ENCODE measurements at places on chromosomes 12 and 14.

DNA sequence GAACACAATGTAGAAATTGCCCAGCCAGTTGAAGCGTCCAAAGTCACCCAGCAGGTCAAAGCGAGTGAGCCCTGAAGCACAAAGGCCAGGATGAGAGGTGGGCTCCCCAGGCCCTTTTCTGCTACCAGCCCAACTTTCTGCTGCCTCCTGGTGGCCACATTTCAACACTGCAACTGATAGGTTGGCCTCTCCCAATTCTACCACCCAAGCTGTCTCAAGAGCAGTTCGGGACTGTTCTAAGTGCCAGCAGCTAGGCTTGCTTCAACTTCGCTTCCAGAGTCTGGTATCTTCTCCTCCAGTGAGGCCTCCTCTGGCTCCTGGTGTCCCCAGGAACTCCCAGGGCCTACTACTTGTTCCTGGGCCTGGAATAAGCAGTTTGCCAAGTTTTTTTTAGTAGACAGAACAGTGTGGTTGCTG is 3.4 kb upstream of the DHH start:
- no peak for DNase-seq

- DNase-seq: peak; percentile 43
These were observed 25.0 kb downstream of the NTF3 start for GRCh38 chr12:5456906-5457305.

DNA sequence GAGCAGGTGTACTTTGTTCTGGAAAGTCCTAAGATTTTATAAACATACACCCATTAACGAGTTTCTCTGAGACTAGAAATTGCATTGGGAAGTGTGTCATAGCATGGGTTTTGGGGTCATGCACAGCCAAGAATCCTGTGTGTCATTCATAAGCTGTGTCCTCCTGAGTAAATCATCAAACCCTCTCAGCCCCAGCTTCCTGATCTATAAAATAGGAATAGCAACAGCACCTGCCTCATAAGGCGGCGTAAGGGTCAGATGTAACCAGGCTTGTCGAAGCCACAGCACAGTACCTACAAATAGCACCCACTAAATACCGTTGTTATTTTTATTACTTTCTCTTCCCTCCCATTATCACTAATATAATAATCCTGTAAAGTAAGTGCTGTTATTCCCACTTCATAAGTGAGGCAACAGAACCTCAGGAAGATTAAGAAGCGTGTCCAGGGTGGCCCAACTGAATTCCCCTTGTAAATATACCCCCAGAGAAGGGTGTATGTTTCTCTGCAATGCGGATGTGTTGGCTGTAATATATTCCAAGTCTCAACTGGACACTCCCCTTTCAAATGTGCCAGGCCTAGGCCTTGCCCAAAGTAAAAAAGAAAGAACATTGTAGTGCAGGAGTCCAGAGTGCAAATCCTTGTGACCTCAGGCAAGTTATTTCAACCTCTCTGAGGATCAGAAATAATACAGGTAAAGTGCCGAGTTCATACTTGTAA is 188.3 kb upstream of the BCL2L14 start:
- peak; percentile 38 for DNase-seq

GRCh38 chr12:52650520-52651081 is 1.4 kb downstream of the KRT2 start:
- DNase-seq: no peak

GRCh38 chr12:131542351-131542750 is 168.5 kb upstream of the SFSWAP start:
- DNase-seq: no peak

- no peak for DNase-seq
These were observed 55.2 kb downstream of the GALNT4 start for GRCh38 chr12:89469361-89469760.

GRCh38 chr14:30607156-30607780 is 14.9 kb upstream of the SCFD1 start:
- DNase-seq: no peak

GRCh38 chr12:62971769-62972525 is 37.0 kb upstream of the PPM1H start:
- no peak for DNase-seq

- no peak for DNase-seq
These were observed 310.2 kb downstream of the GLT1D1 start for GRCh38 chr12:129163461-129163860.

- no peak for DNase-seq
These were observed 34.6 kb downstream of the HECTD4 start for GRCh38 chr12:112347581-112347982.

- DNase-seq: no peak
These were observed 17.4 kb downstream of the RASAL1 start for GRCh38 chr12:113118142-113118541.

- DNase-seq: peak; percentile 86
These were observed 8.4 kb downstream of the GPRC5A start for GRCh38 chr12:12899530-12900380.

DNA sequence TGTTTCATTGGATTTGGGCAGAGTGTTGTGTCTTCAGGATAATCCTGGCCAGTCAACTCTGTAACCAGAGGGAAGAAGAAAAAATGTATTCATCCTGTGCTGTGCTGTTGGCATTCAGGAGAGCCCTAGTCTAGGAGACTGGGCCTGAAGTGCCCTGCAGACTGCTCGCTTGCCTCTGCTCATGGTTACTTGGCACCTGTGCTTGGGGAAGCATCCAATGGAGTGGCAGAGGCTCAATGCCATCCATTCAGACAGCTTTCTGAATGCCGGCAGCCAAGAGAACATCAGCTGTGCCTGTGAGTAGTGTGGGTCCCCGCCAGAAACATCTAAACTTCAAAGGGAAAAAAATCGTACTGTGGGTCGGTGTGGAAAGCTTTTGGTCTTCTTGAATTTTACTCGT is 124.2 kb downstream of the SRGAP1 start:
- DNase-seq: no peak

DNA sequence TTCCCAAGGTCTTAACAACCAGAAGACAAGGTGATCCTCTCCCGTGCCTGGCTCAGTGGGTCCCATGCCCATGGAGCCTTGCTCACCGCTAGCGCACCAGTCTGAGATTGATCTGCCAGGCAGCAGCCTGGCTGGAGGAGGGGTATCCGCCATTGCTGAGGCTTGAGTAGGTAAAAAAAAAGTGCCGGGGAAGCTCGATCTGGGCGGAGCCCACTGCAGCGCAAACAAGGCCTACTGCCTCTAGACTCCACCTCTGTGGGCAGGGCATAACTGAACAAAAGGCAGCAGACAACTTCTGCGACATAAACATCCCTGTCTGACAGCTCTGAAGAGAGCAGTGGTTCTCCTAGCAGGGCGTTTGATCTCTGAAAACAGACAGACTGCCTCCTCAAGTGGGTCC is 104.0 kb downstream of the C14orf39 start:
- DNase-seq: no peak

DNA sequence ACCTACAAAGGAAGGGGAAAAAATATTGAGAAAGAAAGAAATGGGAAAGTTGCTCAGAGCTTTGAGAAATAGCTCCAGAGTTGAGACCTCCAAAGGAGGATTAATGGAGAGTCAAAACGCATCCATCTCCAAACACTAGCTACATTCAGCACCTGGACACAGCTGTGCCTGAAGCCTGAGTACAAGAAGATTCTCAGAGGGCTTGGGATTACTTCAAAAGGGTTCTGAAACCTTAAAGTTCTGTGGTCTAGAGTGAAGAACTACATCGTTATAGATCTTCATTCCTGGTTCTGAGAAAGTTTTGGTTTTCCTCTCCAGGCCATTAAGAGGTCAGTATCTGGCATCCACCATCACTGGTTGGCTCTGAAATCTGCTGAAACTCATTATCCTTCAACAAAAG is 10.5 kb upstream of the TMED10 start:
- DNase-seq: no peak

GRCh38 chr12:114935658-114936057 is 251.7 kb upstream of the TBX3 start:
- DNase-seq: peak; percentile 9

DNA sequence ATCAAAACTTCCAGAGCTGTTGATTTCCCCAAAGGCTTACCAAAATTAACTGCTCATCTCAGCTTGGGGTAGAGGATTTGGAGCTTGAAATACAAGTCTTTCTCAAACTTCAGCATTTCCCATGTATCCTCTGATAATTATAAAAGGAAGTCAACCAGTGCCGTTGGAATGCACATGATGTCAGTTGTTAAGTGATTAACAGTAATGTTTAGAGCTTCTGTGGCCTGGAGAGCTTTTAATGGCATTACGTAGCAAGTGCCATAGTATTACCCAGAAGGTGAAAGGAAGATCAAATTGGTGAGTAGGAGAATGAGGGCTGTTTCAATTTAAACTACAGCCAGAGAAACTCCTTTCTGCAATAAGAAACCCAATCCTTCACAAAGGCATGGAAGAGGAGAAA is 62.5 kb upstream of the PTPRR start:
- no peak for DNase-seq

DNA sequence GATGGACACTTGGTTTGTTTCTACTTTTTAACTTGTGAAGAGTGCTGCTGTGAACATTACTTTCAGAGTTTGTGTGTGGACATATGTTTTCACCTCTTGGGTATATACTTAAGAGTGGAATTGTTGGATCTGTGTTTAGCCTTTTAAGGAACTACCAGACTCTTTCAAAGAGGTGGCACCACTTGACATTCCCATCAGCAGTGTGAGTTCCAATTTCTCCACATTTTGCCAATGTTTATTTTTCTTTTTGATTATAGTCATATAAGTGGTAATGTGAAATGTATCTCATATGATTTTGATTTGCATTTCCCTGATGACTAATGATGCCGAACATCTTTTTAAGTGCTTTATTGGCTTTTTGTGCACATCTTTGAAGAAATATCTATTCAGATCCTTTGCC is 44.8 kb downstream of the ARHGAP5 start:
- no peak for DNase-seq

- DNase-seq: peak; percentile 87
These were observed 1.5 kb downstream of the PRDM4 start for GRCh38 chr12:107759410-107759809.

DNA sequence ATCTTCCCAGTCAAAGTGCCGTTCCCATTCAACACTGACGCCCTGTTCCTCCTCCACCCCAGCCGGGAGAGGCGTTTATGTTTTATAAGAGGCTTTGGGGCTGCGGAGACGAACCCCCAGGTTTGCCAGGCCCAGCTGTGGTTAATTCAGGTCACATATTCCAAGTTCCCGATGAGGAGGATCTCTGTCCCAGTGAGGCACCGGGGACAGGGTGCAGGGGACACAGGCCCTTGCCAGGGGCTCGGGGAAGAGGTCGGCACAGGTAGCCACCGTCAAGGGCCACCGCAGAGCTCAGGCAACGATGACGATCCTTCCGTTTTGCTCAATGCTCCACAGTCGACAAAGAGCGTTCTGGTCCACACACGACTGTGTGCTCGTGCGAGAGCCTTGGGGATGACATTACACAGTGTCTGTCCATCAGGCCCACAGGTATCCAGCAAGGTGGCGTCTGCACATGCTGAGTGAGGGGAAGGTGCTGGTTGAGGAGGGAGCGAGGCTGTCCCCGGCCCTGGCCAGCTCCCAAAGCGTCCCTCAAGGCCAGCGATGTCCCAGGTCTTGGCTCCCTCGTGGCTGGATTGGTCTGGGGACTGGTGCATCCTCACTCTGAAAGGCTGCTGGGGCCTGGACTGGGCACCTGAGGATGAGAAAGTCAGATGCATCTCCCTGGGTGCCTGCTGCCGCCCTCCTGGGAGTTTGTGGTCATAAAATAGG is 189.2 kb upstream of the C14orf180 start:
- DNase-seq: no peak

- peak; percentile 87 for DNase-seq
These were observed 50.6 kb upstream of the GALNT9 start for GRCh38 chr12:132379996-132380395.

DNA sequence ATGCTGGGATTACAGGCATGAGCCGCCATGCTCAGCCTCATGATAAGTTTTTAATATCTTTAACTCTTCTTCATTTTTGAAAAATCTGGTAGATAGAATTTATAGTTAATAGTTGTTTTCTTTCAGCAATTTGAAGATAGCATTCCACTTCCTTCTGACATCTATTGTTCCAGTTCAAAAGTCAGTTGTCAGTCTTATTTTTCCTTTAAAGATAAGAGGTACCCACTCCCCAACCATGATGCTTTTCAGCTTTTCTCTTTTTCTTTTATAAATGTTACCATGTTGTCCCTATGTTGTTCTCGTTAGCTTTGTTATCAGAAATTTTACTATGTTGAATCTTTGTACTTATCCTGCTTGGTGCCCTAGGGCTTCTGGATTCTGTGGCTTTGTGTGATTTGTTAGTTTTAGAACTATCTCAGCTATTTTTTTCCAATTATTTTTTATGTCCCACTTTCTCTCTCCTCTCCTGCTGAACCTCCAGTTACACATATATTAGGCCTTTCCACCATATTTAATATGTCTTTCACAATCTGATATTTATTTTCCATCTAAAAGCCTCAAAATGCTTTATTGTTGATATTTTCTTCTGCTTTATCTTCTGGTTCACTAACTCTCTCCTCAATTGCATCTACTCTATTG is 181.6 kb upstream of the FOXN3 start:
- DNase-seq: peak; percentile 36

- no peak for DNase-seq
These were observed 324.4 kb upstream of the RTL1 start for GRCh38 chr14:101227611-101228594.

GRCh38 chr12:109618082-109618481 is 44.5 kb downstream of the MVK start:
- DNase-seq: no peak

DNA sequence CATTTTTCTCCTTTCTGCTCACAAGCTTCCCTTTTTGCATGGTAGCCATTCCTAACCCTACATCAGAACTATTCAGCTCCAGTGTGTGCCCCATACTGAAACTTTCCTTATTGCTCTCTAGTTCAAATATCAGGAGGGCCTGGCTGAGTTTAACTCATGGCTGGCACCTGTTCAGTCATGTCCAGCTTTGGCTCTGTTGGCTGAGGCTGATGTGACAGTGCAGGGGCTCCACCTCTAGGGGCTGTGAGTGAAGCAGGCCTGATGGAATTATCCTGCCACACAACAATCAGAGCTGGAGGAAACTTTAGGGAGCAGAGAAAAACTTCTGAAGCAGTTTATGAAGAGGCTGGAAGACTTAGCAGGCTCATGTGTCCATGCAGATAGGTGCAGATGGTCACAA is 8.5 kb downstream of the COQ6 start:
- no peak for DNase-seq

DNA sequence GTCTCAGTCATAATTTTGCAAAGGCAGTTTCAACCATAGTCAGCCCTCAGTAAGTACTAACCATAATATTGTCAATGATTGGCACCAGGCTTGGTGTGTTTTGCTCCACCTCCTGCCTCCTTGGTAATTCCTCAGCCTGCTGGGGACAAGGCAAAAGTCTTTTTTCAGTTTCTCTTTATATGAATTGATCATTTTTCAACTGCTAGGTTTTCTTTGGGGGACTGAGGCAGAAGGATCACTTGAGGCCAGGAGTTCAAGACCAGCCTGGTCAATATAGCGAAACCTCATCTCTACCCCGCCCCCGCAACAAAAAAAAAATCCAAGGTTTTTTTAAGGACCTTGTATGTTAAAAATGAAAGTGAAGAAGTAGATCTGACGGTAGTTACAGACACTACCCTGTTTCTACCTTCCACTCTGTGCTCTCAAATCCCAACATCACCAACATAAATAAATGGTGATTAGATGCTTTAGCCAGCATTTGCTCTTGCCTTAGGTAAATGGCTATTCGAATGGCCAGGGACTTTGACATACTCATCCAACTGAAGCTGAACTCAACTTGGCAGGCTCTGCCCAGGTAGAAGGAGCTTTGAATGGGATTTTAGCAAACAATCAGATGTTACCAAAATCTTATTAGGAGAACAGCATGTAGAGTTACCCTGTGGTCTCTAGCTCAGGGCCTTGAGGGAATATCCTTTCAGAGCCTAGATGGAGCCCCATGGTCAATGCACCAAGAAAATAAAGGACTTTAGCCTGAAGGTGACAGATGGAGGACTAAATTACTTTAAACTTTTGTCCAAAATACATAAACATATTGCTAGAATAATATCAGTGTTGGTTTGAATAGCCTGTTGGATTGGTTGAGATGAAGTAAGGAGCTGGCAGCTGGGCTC is 126.9 kb upstream of the AMIGO2 start:
- DNase-seq: no peak
